ENCODE measurements at places on chromosomes 16 and 17. TPM values are rescaled to one million over a fixed set of nuclear protein-coding genes. Genes with fewer than 3 reads are reported as not detected.

Gene ZNF286A
- 11.0 TPM for polyA plus RNA-seq

Gene KIF1C
- polyA plus RNA-seq: 69.6 TPM

Gene NPIPA3
- 7.0 TPM for polyA plus RNA-seq

Gene KRT39
- not detected for polyA plus RNA-seq

Gene ITGAX
- polyA plus RNA-seq: 0.37 TPM

Gene ITGAD
- not detected for polyA plus RNA-seq

Gene P2RX1
- 3.1 TPM for polyA plus RNA-seq

Gene PYY
- not detected for polyA plus RNA-seq

Gene KRTAP4-4
- not detected for polyA plus RNA-seq

Gene GPR139
- not detected for polyA plus RNA-seq
